ENCODE measurements at places on chromosomes 5 and 9.

- no peak for DNase-seq
Observed at GRCh38 chr9:110447476-110447875, 109.8 kb upstream of the TXNDC8 start.

DNA sequence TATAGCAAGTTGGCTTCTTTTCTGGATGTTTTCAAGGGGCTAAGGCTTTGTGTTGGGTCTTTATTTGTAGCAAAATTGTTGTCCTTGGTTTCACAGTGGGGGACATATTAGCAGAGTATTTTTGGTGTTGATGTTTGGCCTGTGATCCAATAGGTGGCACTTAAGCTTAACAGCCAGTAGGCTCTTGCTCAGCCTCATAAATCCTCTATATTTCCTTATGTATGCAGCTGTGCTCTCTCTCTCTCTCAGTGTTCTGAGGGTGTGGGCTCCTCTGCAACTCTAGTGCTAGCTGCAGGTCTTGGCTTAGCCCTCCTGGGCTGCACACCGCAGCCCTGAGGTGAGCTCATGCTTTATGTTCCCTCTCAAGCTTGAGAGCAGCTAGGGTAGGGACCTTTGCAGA lies 195.0 kb upstream of the GHR start:
- DNase-seq: no peak

DNA sequence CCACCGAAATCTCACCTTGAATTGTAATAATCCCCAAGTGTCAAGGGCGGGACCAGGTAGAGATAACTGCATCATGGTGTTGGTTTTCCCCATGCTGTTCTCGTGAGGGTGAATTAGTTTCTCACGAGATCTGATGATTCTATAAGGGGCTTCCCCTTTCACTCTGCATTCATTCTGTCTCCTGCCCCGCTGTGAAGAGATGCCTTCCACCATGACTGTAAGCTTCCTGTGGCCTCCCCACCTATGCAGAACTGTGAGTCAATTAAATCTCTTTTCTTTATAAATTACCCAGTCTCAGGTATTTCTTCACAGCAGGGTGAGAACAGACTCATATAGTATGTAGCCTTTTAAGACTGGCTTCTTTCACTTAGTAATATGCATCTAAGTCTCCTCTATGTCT lies 128.1 kb upstream of the NR5A1 start:
- no peak for DNase-seq

DNA sequence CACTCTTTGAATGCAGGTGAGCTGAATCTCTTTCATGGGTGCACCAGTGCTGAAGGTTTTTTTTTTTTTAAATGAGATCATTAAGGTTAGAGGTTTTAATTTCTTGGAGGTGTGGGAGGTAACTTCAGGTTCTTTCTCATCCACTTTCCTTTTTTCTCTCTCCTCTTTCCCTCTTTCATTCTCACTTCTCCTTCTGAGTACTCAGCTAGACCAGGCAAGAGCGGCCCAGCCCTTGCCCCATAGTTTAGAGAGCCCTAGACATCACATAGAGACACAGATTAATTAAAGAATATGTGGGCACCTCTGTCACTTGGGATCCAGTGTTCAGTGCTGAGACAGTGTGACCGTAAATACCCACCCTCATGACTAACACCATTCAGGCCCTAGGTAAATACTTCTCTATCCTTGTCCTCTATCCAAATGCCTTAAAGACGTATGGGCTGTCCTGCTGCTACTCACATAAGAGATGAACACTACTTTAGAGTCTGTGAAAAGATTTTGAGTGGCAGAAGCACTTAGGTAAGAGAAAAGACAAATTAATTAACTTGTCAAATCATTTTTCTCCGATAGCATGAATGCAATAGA lies 174.1 kb downstream of the TLE4 start:
- DNase-seq: no peak

DNA sequence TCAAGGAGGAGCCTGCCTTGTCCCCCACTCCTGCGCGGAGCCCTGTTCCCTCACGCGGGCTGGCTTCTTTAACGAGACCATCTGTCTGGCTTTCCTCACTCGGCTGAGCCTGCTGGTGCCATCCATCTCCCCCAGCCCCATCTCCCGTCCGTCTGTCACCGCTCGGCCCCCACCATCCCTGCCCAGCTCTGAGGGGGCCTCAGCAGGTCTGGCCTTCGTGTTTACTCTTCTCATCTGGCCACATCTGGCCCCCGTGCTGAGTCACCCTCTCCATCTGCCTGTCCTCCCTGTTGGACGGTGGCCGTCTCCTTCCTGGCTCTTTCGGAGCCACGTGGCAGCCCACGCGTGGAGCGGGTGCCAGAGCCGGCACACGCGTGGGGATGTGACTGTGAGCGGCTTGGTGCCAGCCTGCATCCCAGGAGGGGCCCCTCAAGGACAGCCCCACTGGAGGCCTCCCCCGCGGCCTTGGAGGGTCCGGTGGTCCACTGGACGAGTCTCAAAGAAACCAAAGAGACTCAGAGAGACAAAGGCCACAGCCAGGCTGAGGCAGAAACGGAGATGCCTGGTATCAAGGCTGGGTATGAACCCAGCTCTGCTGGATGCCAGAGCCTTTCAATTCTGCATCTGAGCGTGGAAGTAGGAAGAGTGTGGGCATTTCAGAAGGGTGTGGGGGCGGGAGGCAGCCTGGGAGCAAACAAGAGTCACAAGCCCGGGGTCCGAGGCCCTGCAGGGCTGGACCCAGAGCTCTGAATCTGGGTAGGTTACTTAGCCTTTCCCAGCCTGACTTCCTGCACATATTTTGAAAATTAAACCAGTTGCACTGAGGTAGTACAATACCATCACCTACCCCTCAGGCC lies 76.7 kb upstream of the UNC5A start:
- DNase-seq: no peak

DNA sequence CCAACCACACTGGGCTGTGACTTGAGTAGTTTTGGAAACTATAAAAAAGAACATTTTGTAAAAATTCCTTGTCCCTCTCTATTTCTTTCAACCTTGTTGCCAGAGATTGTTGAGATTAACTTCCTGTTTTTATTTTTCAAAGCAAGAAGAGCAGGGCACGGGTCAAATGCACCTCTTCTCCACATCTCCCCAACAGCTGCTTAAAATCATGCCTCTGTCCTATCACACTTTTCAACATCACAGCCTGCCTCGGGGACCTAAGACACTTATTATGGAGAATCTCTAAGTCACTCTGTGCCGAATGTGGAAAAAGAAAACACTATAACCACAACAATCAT lies 280.3 kb upstream of the TNC start:
- DNase-seq: no peak

DNA sequence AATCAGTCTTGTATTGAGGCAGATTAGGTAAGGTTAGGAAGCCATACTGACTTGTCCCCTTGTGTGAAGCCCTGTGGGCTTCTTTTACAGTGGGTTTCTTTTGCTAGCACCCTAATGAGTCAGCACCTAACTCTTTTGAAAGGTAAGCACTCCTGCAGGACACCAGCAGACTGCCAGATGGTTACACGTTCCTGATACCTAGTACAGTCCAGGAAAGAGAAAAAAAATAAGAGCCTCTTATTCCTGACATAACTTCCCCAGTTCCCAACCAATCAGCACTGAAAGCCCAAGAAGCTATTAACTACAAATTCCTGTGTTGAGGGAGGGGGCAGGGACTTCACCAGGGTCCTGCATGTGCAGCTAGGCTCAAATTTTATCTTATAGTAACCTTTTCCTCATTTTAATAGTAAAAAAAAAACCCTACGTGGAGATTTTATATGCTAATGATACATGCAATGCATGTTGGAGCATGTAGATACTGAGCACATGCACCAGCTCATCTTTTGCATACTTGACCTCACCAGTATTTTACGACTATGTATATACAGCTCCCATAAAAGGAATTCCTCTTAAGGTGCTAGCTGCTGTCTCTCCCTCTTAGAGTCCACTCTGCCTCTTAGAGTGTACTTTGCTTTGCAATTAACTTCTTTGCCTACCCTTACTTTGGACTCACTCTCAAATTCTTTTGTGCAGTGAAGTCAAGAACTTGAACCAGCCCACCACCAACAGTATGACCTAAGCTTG lies 84.7 kb upstream of the RORB start:
- no peak for DNase-seq

- DNase-seq: no peak
Observed at GRCh38 chr5:146595088-146595487, 79.1 kb upstream of the GPR151 start.

DNA sequence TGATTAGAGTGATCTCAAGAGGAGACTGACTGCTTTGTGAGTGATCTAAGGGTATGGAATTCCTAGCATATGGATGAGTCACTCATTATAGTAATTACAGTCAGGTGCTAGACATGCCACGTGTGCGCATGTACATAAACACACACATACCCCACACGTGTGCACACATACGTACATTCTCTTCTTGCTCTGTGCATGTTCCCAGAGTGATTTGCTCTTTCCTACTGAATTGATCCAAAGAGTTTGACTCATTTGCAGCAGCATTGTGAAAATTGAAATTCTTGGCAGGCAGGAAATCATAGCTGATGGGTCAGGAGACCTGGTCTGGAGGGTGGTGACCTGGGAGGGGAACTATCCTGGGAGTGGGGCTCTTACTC lies 63.8 kb downstream of the ANGPTL2 start:
- no peak for DNase-seq
